GM12878 (cell line): ENCODE measurements at places on chromosomes 2 and 18.

DNA sequence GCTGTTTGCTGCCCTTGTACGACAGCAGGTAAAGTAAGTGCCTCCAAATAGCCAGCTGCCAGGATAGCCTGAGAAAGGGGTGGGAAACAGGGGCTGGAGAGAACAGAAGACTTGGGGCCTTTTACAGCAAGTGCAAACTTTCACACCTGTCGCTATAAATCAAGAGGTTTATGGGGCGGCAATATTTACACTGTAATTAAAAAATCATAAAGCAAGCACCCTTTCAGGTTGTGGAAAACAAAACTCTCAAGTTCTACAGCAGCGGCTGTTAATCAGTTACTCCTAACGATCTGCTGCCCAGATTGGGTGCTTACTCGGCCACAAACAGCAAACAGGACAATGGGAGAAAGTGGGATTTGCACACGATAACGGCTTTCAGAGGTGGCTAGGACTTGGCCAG, 359.5 kb upstream of the ETAA1 start:
- no peak for DNase-seq

- no peak for DNase-seq
These were observed 91.7 kb downstream of the GCA start for GRCh38 chr2:162435676-162436075.

GRCh38 chr2:80135001-80135400, 169.6 kb downstream of the LRRTM1 start:
- no peak for DNase-seq

- DNase-seq, result no peak
These were observed 139.4 kb upstream of the SIX3 start for GRCh38 chr2:44801841-44802776.

DNA sequence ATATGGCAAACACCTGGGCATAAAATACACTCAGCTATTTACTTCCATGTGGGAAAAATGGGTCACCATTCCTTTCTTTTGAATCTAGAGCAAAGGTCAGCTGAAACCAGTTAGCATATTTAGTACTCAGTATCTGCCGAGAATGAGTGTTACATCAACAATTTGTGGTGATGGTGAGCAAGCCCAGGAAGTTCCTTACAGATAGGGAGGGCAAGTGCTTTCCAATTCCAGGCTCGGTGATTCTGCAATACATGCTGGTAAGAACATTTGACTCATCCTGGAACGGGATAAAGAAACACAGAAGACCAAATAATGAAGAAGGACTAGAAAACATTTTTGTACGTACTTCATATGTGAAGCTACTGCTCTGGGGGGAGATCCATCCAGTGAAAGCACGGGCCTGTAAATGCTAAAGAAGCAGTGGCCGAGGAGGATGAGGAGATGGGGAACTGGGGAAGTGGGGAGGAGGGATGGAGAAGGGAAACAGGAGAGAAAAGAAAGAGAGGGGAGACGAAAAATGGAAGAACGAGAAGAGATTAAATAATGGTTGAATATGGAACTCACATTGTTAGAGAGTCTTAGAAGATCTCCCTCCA, 251.9 kb downstream of the TTC32 start:
- no peak for DNase-seq

DNA sequence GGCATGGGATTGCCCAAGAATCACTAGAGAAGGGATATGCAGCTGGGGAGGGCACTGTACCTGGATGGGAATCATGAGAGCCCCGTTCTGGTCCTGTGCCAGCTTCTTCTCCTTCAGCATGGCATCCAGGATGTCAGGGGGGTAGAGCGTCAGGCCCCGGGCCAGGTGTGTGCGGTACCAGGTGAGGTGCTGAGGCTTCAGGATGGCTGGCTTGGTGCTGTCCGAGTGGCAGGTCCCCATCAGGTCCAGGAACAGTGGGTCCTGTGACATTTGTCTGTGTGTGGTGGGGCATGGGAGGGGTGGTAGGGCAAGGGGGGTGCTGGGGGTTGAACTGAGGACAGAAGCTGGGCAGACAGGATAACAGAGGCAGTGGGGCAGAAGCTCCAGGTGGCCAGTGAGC, 13.2 kb downstream of the CFAP65 start:
- no peak for DNase-seq

DNA sequence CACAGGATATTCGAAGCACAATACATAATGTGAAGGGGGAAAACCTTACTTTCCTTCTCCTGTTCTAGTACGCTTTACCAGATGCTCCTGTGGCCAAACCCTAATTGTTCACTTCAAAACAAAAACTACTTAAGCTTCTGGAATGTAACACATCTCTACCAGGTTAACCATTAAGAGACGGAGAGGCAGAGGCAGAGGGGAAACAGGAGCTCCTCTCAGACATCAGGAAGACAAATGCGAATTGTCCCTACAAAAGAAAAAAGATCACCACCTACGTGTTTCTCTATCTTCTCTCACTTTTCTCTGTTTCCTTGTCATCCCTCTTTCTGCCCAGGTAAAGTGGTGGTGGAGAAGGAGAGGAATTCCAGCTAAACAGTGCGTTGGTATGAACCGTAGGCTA, 266.8 kb downstream of the NRXN1 start:
- DNase-seq, result no peak

DNA sequence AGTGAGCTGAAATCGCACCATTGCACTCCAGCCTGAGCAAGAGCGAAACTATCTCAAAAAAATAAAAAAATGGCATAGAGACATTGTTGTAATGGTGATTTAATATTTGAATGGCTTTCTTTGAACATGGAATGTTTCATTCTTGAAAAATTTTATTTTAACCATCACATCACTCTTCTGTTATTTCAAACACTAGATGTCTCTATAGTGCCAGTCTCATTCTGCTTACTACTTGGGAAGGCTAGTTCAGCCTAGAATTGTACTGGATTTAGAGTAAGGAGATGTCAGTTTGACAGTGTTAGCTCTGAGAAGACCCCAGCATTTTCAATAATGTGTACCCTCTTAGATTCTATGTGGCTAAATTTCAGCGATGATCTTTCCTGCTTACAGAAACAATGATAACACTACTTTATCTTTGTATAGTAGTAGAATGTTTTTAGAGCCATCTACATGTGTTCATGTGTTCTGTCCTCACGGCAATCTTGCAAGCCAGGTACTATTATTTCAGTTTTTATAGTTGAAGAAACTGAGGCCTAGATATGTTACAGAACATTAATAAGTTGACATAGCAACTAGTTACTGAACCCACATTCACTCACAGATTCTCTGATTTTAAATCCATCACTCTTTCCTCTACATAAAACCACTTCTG, 142.9 kb upstream of the ZSWIM2 start:
- no peak for DNase-seq
